Stimulated activated CD4-positive, alpha-beta T cell treated with anti-CD3 and anti-CD28 coated beads, Interleukin-2, amount 100 ng/mL, for 24 hours (primary cell): ENCODE measurements at places on chromosomes 11 and 22.

GRCh38 chr22:34917239-34917638 is 148.7 kb upstream of the ISX start:
- no peak for DNase-seq

- no peak for DNase-seq
Observed at GRCh38 chr11:111759376-111759775, 6.8 kb downstream of the PPP2R1B start.

GRCh38 chr22:36153501-36154422 is 6.8 kb downstream of the APOL3 start:
- DNase-seq, result no peak

- DNase-seq, result peak; percentile 13
Observed at GRCh38 chr11:11230802-11231562, 122.1 kb downstream of the CSNK2A3 start.

GRCh38 chr22:18000441-18001039 is 23.8 kb downstream of the MICAL3 start:
- DNase-seq, result peak; percentile 30

DNA sequence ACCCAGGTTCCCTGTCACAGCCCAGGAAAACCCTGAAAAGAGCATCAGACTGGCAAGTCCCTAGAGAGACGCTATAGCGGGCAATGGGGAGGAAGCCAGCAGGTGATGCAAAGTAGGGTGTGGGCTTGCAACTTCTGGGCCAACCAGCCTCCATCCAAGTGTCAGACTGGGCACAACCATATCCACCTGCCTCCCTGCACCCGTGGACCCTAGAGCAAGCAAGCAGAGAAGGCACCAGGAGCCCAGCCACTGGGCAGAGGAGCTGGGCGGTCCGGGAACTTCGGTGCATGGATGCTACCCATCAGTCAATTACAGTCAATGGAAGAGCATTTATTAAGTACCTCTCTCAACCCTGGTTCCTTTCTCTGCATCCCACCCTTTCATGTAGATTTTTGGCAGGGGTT is 2.8 kb downstream of the NECTIN1 start:
- DNase-seq, result no peak

DNA sequence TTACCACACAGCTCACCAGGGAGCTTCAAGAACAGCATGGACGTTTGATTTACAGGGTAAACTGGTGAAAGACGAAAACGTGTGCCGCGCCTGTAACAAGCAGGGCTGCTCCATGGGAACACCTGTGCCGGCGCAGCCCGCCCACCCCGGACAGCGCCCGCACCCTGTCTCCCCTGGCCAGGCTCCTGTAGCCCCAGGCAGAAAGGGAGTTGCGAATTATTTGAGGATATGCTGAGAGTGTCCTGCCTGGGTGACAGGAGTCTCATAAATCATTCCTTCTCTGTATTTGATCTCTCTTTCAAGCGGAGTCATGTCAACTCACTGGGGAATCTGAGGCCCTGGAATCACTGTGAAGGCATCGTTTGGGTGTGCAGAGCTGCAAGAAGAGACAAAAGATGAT is 804.3 kb downstream of the OPCML start:
- DNase-seq, result no peak

- DNase-seq, result no peak
Observed at GRCh38 chr22:49092716-49093115, 735.0 kb downstream of the BRD1 start.

- no peak for DNase-seq
Observed at GRCh38 chr11:104799251-104799650, 99.0 kb downstream of the CASP12 start.

DNA sequence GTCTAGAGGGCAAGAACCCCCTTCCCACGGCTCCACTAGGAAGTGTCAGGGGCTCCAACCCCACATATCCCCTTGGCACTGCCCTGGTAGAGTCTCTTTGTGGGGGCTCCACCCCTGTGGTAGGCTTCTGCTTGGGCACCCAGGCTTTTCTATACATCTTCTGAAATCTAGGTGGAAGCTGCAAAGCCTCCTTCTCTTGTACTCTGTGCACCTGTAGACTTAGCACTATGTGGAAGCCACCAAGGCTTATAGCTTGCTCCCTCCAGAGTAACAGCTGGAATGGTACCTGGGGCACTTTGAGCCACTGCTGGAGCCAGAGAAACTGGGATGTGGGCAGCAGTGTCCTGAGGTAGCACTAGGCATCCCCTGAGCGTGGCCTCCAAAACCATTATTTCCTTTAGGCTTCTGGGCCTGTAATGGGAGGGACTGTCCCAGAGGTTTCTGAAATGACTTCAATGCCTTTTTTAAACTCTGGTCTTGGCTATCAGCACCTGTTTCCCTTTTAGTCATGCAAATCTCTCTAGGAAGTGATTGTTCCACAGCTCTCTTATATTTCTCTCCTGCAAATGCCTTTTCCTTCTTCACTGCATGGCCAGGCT is 68.4 kb downstream of the TRAF6 start:
- DNase-seq, result no peak

DNA sequence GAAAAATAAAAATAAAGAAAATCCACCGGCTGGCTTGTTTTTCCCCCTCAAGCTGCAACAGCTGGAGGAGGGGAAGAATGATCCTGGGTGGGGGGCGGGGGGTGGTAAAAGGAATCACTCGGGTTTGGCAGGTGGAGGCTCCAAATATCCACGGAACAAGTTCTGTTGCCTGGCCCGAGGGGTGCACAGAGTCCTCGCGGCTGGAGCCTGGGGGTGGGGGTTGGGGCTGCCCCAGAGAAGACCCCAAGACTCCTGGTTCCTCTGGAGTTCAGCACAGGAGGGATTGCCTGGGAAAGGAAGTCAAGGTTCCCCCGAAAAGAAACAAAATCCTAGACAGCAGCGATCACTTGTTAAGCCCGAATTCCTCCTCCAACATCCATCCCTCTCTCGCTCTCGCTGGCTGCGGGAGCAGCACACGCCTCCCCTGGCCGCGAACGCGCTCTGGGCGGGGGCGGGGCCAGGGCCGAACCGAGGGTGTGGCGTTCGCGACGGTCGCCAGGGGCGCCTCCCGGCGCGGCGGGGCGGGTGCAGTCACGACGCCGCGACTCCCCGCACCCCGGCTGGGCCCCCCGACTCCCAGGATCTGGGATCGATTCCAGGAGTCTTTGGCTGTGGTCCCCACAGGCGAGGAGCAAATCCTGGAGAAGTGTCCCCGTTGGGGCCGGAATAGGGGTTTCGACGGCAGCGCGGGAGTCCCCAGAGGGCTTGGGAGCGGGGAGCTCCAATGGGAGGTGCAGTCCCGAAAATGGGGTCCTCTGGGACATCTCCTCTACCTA is at the start of gene KCNA4:
Gene KCNA4, minus strand, starts transcription at position 443 of the 776 bp plus-strand sequence. CDS start 4,352 bp downstream, outside the sequence.
- no peak for DNase-seq

DNA sequence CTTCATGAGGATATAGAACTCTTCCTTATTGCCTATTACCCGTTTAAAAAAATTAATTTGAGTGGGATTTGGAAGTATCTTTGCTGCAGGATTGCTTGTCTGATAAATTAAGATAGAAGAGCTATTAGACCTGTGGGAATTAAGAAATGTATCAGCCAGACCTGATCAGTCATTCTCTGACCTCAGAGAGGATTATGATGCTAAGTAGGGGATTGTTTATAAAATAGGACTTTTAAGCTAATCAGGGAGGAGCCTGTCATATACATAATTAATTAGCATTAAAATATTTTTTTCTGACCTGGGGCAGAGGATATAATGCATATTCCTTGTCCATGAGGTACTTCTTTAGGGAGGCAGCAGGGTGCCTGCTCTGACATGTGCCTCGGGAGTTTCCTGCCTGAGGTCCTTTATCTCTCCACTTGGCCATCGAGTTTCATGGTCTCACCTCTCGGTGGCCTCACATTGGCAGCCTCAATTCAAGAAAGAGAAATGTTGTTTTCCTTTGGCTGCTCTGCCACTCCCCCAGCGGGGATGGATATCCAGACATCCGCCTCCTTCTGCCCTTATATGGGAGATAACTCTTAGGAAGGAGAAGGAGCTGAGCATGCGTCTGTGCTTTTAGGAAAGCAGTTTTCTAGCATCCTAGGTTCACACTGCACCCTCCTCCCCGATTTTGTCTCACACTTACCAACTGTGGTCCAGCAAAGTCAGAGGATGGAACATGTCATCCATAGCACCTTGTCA is 41.1 kb downstream of the DIXDC1 start:
- DNase-seq, result no peak

DNA sequence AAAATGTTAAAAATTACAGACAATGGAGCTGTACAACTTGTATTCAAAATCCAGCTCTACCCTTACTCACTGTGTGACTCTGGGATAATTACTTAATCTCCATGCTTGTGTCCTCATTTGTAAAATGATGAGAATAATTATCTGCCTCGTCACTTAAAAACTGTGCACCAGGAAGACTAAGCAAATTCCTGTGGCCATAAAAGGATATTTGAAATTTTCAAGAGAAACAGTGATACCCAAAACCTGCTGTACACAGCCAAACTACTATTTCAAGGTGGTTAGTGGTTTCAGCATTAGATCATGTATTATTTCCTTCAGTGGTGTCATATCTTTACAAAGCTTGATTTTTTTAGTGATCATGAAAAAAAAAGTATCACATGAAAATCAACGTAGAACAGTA is 136.9 kb downstream of the METTL15 start:
- no peak for DNase-seq

DNA sequence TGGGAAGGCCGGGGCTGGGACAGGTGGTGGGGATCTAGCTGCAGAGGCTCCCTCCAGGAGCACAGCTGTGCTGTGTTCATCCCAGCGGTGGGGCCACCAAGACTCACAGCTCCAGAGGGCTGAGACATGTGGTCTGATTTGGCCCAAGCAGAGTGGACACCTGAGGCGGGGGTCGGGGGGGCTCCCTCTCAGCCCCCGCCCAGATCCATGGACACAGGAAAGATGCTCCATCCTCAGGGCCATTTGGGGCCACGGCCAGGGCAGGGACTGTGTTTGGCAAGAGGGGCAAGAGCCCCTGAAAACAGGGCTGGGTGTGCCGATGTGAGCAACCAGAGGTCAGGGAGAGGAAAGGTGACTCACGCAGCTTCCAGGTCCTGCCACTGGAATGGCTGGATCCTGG is 219.4 kb downstream of the BRD1 start:
- DNase-seq, result no peak

DNA sequence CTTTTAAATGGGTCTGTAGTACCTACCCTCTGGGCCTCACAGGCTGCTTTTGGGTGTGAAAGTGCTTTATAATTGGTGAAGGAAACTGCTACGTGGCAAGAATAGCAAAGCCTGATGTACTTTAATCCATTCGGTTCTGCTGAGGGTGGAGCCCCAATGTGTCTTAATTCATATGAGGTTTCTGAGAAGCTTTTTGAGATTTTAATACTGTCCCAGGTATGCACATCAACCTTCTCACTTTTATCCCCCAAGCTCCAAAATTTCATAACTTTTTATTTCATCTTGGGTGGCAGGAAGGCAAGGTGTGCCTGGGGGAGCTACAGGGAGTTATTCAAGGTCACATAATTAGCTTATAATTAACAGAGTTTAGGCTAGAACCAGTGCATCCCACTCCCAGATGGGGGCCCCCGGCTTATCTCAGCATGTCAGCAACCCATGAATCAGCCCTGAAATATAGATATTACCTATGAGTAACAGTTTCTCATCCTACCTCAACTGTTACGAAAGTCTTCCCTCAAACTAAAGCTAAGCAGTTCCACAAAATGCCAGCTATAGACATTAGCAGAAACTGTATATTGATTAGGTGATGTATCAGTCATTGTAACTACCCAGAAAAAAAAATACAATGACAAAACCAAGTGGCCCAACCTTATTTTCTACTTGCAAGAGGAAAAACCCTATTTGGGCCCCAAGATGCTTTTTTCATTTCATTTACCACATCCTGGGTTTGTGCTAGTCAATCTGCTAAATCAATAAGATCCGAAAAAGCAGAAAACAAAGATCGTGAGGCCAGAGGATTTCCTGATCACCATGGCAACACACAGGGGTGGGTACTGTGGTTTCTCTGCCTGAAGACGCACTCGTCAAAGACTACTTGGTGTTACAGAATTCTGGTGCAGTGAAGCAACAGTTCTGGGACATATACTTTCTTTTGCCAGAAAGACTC is 26.7 kb downstream of the CD44 start:
- DNase-seq, result peak; percentile 84

DNA sequence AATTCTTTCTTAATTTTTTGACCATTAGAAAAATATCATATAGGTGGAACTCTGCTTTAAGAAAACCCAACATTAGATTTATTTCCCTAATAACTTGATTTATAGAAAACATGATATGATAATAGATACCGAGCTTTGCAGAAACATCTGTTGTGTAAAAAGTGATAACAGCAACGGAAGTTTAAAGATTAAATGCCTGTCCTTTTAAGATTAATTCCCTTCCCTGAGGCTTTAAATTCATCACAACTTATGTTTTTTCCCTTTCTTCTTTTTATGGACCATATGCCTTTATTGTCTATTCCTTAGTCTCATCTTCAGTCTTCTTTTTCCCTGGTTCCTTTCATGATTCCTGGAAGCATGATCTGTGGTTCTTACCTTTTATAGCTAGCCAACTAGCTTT is 1.9 kb downstream of the USP47 start:
- no peak for DNase-seq

GRCh38 chr11:111777094-111778046 is 11.2 kb upstream of the PPP2R1B start:
- no peak for DNase-seq

DNA sequence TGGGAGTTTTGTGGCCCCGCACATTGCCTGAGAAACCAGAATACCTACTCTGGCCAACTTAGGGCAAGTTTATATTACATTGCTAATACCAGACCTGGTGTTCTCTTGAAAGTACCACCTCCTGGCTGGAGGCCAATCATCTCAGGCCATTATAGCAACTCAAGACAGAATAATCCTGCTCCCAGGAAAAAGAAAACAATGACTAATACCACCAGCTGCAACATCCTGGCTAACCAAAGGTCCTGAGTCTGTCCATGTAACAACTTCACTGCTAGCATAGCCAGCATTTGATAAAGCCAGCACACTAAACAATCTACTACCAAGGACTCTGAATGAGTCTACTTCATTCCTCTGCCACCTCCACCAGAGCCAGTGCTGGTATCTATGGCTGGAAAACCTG is 1298.7 kb upstream of the CNTN5 start:
- no peak for DNase-seq

- no peak for DNase-seq
Observed at GRCh38 chr11:64385945-64386704, 27.2 kb downstream of the RPS6KA4 start.

DNA sequence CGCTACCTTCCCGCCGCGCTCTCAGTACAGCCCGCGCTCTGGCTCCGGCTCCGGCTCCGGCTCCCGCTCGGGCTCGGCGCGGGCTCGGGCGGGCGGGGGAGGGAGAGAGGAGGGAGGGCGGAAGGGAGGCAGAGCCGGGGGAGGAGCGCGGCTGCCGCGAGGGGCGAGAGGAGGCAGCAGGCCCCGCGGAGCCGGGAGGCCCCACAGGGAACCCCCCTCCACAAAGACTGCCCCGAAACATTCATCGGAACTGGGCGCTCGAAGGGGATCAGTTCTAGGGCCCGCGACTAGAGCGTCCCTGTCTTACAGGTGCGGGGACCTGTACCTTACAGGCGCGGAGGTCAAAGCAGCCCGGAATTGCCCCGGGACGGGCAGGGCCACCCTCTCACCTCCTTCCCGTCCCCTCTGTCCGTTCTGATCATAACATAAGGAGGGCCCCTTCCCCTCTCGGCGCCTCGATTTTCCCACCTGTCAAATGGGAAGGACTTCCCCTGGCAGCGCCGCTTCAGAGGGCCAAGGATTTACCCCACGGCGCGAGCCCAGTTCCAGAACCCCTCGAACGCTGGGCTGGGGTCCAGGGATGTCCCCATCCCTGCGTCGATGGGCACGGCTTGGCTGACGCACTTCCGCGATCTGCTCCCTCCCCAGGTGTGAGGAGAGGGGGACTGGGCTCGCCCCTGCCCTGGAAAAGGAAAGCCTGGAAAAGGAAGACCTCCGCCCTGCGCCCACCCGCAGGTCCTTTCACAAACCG is at the start of gene SHISA8:
Gene SHISA8, minus strand, starts transcription at position 40 of the 751 bp plus-strand sequence. CDS start 407 bp downstream, outside the sequence.
- peak; percentile 67 for DNase-seq
